Skeletal muscle cell (primary cell): ENCODE measurements at places on chromosomes 3 and 15.

DNA sequence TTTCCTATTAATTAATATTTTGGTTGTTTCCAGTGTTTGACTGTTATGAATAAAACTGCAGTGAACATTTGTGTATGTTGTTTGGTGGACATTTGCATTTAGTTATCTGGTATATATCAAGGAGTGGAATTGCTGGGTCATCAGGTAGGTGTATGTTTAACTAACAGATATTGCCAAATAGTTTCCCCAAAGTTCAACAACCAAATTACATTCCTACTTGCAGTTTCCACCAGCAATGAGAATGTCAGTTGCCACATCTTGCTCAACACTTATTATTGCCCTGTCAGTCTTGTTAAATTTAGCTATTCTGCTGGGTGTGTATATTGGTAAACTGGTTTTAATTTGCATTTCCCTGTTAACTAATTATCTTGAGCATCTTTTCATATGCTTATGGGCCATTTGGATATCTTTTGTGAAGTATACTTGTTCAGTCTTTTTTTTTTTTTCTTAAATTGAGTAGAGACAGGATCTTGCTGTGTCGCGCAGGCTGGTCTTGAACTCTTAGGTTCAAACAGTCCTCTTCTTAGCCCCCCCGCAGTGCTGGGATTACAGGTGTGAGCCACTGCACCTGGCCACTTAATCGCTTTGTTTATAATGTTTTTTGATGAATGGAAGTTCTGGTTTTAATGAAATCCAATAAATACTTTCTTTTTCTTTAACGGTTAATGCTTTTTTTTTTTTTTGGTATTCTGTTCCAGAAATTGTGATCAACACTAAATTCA lies 7.9 kb downstream of the FEM1B start:
- DNase-seq, result no peak

DNA sequence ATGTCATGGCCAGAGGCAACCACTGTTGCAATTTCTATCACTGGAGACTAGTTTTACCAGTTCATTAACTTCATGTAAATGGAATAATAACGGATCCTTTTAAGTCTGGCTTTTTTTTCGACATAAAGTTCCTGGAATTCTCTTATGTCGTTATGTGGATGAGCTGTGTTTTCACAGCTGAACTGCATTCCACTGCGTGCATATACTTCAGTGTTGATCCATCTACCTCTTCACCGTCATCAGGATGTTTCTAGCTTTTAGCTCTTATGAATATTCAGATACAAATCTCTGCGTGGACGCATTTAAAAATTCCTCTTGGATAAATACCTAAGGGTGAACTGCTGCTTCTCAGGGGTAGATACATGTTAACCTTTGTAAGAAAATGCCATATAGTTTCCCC lies 15.6 kb upstream of the CYFIP1 start:
- DNase-seq, result no peak

- DNase-seq, result no peak
Measured at GRCh38 chr3:57158813-57159738, 6.1 kb downstream of the IL17RD start.

DNA sequence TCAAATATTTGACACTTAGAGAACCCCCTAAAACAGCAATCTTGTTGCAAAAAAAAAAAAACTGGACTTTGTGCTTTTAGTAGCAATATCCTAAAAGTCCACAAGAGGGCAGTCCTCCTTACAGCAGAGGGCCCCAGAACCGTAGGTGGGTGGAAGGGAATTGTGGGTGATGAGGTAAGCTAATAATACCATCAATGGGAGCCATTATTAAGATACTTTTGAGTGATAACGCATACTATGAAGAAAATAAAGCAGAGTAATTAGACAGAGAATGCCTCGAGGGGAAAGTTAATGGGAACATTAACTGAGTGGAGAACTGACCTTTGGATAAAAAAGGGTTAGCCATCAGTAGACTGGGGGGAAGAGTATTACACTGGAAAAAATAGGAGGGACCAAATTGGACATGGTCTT lies 229.9 kb downstream of the THRB start:
- no peak for DNase-seq

DNA sequence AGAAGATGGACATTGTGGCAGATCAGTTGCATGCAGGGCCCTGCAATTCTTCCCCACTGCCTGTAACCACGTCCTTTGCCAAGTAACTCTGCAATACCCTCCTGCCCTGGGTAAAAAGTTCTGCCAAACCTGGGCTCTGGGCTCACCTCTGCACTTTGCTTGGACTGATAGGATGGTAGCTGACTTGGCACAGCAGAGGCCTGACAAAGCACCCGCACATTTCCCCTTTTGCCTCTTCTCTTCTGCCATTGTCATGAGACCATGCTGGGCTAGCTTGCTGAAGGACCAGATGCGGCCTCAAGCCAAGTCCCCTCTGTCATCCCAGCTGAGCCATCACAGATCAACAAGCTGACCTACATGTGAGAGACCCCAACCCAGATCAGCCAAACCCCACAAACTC lies 122.4 kb downstream of the SMAD6 start:
- no peak for DNase-seq

GRCh38 chr3:73683706-73684105 lies 59.0 kb upstream of the PDZRN3 start:
- DNase-seq, result no peak

- no peak for DNase-seq
Measured at GRCh38 chr3:110569073-110569472, 502.5 kb upstream of the NECTIN3 start.

GRCh38 chr3:70383360-70383831 lies 71.0 kb upstream of the MDFIC2 start:
- no peak for DNase-seq

- no peak for DNase-seq
Measured at GRCh38 chr15:81297603-81298575, 26.1 kb downstream of the STARD5 start.
